ENCODE measurements at places on chromosomes 7 and 10.

DNA sequence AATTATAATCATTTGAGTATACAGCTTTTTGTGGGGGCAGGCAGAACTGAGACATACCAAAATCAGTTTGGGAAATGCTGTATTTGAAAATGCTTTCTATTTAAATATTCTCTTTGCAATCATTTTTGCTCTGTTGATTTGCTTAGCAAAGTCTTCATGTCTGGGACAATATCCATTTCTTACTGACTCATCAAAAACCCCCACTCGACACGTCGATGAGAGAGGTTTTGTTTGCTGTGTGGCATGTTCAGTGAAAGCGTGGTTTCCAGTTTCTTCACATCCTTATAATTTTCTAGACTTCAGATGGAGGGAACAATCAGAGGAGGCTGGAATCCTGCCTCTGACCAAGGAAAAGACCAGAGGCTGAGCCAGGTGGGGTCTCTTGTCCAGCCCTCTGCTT lies 28.9 kb downstream of the HTRA1 start:
- DNase-seq: no peak

- DNase-seq: no peak
Observed at GRCh38 chr10:22723783-22724182, 9.4 kb upstream of the PIP4K2A start.

GRCh38 chr10:34655286-34656170 lies 159.6 kb downstream of the PARD3 start:
- no peak for DNase-seq

DNA sequence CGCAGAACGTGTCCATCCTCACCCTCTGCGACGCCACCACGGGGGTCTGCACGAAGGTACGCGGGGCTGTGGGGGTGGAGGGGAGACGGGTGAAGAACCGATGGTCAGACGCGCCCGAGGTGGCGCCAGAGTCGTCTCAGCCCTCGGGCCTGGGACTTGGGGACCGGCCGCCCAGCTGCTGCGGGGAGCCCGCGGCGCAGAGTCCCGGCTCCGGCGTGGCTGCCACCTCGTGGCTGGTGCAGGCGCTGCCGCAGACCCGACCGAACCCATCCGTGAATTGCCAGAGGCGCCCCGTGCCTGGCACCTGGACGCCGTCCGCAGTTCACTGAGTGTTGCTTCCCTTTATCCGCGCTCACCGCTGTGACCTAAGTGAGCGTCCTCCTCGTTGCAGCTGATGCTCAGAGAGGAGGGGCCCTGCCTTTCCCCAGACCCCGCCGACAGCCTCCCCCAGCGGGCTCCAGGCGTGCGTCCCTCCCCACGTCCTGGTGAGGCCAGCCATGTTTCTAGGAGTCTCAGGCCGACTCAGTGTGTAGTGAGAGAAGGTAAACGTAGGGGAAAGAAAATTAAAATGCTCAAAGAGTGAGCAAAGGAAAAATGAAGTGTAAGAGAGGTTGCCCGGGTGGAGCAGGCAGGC lies 208.7 kb downstream of the PAXIP1 start:
- no peak for DNase-seq

DNA sequence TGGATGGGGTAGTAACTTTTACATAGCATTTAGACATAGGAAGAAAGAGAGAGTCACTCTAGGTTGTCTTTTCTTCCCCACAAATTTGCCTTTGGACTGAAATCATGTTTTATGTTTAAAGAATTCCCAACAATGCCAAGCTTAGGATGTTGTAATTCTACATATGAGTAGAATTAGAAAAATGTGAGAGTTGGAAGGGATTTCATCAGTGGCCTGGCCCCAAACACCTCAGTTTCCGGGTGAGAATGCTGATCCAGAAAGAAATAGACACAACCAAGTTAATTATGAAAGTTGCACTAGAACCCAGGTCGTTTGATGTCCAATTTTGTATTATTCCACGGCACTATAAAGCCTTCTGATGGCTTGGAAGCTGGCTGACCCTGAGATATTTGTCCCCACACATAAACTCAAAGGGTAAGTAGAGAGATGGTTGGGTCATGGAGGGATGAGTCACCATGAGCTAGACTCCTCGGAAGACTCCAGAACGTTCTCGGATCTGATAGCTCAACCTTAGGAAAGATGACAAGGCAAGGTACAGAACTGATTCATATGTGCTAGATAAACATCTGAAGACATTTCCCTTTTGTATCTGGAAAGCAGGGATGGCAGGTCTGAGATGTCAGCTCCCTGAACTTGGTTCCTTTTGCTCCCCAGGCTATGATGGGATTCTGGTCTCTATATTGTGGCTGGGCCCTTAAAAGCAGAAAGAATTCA lies 48.8 kb upstream of the SLC35B4 start:
- no peak for DNase-seq

- DNase-seq: no peak
Observed at GRCh38 chr10:61801484-61801883, 100.0 kb upstream of the ARID5B start.

- DNase-seq: no peak
Observed at GRCh38 chr10:14654821-14655382, 119.8 kb downstream of the FAM107B start.

DNA sequence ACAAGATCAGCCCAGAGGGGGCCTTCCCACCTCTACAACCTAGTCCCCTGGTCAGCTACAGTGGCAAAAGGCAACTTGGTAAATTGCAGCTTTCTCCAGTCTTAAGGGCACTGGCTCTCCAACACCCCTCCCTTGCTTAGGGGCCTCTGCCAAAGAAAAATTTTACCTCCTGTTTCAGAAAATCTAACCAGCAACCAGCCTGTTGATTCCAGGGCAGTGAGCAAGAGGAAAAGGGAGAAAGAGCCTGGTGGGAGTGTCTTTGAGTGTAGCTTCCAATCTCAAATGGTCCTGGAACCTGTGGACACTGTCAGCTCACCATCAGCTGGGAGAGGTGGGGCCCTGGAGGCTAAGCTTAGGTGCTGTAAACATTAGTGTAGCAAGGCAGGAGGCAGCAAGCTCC lies 22.9 kb downstream of the ACTR1A start:
- DNase-seq: no peak

DNA sequence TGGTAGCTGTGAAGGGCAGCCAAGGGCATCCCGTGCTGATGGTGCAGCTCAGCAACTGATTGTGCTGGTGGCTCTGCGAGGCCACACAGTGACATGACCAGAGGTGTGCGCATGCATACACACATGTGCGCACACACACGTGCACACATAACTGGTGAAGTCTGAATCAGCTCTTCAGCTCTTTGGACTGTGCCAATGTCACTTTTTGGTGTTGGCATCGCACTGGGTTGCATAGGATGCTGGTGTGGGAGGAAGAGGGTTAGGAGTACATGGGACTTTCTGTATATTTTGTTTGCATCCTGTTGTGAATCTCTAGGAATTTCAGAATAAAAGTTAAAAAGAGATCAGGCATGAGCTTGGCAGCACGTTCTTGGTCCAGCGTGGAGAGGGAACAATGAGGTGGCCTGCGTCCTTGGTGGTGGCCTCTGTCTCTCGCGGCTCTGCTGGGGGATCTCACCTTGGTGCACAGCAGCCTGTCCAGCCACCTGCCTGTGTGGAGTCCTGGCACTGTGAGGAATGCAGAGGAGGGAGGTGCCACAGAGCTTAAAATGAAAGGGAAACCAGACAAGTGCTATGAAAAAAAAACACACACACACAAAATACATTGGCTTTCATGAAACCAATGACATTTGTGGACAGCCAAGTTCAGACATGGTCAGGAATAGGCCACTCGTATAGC lies 124.0 kb downstream of the TRRAP start:
- no peak for DNase-seq

DNA sequence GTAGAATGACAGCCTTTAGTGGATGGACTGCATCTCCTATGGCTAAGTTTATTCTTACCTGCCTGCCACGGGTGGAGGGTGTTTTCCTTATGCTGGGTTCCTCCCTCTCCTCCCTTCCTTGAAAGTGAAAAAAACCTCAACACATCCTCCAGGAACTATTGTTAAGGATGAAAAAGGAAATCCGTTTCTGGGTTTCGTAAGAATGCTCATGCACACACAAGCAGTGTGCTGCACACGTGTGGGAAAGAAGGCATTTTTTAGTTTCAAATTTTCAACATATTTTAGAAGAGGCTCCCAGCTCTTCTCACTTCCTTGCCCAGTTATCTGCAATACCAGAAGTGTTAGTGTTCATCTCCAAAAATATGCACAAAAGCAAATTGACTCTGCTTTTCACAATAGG lies 90.6 kb downstream of the FAM171A1 start:
- DNase-seq: no peak

DNA sequence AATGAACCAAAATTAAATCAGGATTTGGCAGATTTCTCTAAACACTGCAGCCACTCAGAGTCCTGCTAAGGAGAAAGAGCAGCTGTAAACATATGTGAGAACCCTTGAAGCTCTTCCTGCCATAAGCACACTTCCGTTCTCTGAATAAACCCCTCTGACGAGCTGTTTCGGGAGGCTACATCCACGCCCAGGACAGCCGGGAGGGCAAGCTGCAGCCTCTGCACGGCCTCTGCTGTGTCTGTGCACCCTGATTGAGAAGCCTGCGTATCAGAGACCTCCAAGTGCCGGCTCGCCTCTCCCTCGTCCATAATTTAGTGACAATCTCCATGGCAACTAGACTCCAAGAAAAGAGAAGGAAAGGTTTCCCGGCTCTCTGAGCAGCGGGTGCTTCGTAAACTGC lies 114.4 kb downstream of the PTPRN2 start:
- DNase-seq: peak; percentile 31

GRCh38 chr10:95309958-95310357 lies 19.2 kb upstream of the PDLIM1 start:
- no peak for DNase-seq

DNA sequence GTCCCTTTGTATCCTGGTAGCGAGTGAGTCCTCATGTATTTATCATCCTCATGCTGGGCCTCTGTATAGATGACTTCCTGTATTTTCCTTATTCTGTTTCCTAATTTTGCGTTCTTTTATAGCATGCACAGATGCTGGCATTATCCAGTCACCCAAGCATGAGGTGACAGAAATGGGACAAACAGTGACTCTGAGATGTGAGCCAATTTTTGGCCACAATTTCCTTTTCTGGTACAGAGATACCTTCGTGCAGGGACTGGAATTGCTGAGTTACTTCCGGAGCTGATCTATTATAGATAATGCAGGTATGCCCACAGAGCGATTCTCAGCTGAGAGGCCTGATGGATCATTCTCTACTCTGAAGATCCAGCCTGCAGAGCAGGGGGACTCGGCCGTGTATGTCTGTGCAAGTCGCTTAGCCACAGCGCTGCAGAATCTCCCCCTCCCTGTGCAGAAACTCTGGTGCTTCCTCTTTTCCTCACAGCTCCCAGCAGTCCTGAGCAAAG lies 183.1 kb upstream of the PRSS58 start:
- no peak for DNase-seq

GRCh38 chr10:6399231-6399741 lies 180.8 kb downstream of the PRKCQ start:
- no peak for DNase-seq

DNA sequence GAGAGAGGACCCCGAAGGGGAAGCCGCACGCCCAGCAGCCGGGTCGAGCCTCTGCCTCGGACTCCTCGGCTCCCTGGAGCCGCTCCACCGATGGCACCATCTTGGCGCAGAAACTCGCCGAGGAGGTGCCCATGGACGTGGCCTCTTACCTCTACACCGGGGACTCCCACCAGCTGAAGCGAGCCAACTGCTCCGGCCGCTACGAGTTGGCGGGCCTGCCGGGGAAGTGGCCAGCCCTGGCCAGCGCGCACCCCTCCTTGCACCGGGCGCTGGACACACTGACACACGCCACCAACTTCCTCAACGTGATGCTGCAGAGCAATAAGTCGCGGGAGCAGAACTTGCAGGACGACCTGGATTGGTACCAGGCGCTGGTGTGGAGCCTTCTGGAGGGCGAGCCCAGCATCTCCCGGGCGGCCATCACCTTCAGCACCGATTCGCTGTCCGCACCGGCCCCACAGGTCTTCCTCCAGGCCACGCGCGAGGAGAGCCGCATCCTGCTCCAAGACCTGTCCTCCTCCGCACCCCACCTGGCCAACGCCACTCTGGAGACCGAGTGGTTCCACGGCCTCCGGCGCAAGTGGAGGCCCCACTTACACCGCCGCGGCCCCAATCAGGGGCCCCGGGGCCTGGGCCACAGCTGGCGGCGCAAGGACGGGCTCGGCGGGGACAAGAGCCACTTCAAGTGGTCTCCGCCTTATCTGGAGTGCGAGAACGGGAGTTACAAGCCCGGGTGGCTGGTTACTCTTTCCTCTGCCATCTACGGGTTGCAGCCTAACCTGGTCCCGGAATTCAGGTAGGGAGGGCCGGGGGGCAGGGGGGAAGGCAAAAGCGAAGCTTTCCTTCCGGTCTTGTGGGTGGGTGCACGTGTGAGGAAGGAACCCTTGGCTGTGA lies 973 bp downstream of the GPR158 start:
- DNase-seq: peak; percentile 19

DNA sequence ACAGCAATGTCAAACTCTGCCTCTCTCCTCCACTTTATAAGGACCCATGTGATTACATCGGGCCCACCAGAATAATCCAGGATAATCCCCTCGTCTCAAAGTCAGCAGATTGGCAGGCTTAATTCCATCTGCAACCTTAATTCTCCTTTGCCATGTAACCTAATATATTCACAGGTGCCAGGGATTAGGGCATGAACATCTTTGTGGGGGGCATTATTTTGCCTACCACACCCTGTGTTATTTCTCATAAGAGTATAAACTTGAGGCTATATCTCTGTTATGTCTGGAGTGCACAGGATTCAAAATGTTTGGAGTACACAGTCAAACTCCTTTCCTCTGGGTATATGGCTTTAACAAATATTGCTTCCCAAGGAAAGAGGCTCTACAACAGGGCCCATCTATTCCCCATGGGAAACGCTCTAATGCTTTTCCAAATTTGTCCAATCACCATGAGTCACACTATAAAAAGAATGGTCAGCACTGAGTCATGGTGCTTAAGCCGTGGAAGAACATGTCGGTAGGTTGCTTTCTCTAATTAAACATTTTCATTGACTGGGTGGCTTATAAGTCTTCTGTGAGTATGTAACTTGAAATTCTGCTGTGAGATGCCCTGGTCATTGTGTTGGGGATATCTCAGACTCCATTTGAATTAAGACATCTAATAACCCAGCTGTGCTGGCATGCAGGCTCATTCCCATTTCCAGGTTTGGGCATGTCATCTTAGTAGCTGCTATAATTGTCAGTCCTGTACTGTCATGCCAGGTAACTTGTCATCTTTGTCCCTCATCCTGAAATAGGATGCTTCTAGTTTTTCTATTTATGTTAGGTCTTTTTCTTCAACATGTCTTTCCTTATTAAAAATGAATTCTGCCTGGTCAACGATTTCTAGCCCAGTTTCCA lies 11.5 kb upstream of the AKR1B10 start:
- no peak for DNase-seq
